ENCODE measurements at places on chromosomes 12 and 14.

- DNase-seq = no peak
- peaks cover 29% of the 10 kb centered on the region for H3K4me1 ChIP-seq
- H3K36me3 ChIP-seq = peaks cover 15% of the 10 kb centered on the region
- H3K4me3 ChIP-seq = no peak overlapping the region
- H3K27ac ChIP-seq = peak overlapping the region; percentile 28
Measured at GRCh38 chr14:71487941-71488340, 444.3 kb upstream of the RGS6 start.

DNA sequence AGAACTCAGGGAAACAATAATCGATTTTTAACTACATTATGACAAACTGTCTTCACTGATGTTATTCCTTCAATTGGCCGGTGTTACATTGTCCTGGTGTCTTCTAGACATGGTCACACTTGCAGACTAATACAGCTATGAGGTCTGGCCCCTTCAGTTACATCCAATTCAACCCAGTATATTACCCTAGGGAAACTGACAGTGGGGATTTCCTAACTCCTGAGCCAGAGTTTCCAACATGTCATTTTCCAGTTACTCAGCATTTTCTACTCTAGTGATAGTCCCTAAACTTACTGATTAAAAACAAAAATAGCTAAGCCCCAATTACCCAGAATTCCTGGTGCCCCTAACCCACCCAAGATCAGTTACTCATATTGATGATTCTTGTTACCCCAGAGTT is 21.1 kb downstream of the IFNG start:
- no peak for DNase-seq

GRCh38 chr14:97138801-97139200 is 341.6 kb downstream of the VRK1 start:
- no peak overlapping the region for H3K27ac ChIP-seq
- H3K4me1 ChIP-seq = peaks cover 2% of the 10 kb centered on the region
- H3K4me3 ChIP-seq = no peak overlapping the region

- DNase-seq = no peak
- peak overlapping the region; percentile 94 for H3K27ac ChIP-seq
- H3K4me3 ChIP-seq = peak overlapping the region; percentile 99
Measured at GRCh38 chr12:100199023-100199346, 1.6 kb upstream of the ACTR6 start.

DNA sequence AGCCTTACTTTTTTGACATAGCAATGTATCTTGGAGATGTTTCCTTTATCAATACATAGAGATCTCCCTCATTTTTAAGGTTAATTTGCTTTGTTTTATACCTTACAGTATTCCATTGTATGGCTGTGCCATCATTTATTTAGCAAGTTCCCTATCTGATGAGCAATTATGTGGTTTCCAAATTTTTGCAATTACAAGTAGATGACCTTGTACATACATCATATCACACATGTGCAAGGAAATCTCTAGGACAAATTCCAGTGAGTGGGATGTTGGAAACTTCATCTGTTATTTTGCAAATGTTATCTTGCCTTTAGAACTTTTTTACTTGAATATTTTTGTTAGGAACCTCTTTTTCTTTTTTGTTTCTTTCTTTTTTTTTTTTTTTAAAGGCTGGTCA is 49.7 kb downstream of the DRAM1 start:
- DNase-seq = no peak
- H3K36me3 ChIP-seq = peaks cover 3% of the 10 kb centered on the region
- H3K4me3 ChIP-seq = no peak overlapping the region
- no peaks in the 10 kb centered on the region for H3K27me3 ChIP-seq

GRCh38 chr14:69149461-69150244 is 3.3 kb downstream of the DCAF5 start:
- no peak for DNase-seq
- H3K27ac ChIP-seq = peak overlapping the region; percentile 75
- peak overlapping the region; percentile 53 for H3K4me3 ChIP-seq

All from memory B cell (primary cell).